DMS 273 treated with DMSO at 0.1 percent for 48 hours (cell line): ENCODE measurements at places on chromosomes 4 and X.
A peak's percentile ranks its signal among the peaks of the same experiment; 100 is the strongest.

- no peak for DNase-seq
These were observed 24.9 kb downstream of the PCDH7 start for GRCh38 chr4:30744957-30745640.

DNA sequence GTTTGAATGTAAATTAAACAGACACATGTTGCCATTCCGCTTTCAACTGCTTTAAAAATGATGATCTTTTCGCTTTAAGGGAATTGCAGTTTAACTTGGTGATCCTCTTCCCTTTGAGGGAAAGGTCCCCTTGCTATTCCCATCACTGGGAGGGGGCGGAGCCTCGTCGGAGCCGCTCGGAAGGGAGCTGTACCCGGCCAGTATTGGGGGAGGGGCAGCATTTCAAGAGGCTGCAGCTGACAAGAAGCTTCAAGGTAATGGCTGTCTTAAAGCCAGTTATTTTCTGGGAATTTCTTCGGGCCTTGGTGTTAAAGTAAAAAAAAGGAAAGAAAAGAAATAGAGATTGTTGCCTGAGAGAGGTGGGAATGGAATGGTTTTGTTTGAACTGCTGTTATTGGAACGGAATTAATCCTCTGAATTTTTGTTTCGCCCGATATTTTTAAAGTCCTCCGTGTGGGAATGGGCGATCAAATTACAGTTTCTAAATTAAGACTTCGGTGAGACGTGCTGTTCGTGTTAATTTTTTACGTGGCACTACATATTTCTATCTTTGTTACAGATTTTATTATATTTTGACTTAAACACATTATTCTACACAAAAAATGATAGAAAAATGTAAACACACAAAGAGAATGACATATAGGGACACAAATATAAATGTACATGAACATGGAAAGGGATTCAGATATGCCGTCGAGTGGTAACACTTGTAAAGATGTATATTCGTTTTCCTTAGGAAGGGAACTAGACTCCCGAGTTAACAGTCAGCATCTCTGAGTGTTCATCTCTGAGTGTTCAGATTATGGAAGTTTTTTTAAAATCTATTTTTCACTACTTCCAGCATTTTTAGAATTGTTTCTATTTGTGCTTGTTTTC is 9.2 kb downstream of the PWWP3B start:
- no peak for DNase-seq

- DNase-seq, result no peak
These were observed 55.5 kb downstream of the LEF1 start for GRCh38 chr4:108113229-108113628.

GRCh38 chr4:7124689-7125442 is 57.0 kb upstream of the GRPEL1 start:
- DNase-seq, result peak; percentile 20

DNA sequence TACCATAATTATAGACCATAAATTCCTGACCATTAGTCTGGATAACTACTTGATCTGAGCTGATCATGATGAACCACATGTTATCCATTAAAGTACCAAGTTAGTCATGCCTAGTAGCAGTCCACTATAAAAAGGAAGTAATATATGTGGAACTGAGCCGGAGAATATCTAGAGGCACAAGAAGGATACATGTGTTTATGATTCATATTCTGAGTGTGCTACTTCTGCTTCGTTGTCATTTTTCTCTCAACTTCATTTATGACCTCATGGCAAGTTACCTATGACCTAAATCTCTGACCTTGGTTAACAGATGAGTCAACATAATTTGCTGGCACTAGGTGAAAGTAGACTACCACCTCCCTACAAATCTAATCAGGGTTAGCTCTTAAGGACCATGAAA is 56.5 kb upstream of the ANKRD17 start:
- DNase-seq, result no peak

DNA sequence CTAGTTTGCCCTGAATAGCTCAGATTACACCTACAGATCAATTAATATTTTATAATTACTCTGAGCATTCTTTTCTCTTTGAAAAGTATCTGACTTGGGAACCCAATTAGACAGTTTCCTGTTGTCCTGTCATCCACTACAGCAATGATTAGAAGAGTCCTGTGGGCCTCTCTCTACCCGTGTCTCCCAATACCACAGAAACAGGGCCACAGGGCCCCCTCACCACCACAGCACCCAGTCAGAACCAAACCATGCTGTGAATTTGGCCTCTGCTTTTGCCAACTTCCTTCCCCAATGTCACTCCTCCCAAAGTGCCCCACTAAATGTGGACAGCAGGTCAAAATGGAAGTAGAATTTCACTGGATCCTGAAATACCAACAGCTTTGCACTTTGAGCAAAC is 10.3 kb downstream of the USP46 start:
- no peak for DNase-seq

DNA sequence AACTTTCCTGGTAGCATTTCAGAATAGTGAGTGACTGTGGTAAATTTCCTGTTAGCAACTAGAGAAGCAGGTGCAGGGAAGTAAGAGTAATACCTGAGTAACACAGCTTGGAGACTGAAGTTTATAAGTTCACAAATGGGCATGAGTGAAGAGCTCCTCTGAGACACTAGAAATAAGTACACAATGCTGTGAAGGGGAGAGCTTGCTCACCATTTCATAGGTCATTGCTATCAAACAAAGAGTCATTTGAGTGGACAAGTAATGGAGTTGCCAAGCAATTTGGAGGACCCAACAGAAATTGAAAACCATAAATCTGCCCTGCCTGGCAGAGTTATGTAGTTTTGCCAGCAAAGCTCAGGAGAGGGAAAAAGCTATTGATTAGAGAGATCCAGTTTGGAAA is 523.6 kb downstream of the TRAM1L1 start:
- DNase-seq, result no peak

GRCh38 chr4:31360786-31361185 is 640.6 kb downstream of the PCDH7 start:
- no peak for DNase-seq

- no peak for DNase-seq
These were observed 282.2 kb upstream of the KLF3 start for GRCh38 chr4:38381788-38382187.

GRCh38 chr4:182190306-182190705 is 52.9 kb upstream of the TENM3 start:
- no peak for DNase-seq

DNA sequence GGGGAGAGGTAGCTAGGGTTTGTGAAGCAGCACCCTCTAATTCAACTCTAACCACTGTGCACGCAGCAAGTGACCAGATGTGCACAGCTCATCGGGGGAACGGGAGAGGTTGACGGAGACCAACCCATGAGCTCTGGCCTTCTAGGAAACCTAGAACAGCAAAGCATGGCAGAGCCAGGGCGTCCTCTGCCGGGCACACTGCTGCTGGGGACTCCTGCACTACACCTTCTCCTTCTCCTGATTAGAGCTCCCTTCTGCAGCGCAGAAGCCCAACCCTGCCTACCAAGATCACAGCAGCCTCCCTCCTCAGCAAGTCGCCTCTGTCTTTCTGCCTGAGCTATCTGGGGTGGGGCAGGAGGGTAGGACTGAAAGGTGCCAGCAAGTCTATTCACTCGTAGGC is 252.3 kb upstream of the PSAPL1 start:
- DNase-seq, result no peak

DNA sequence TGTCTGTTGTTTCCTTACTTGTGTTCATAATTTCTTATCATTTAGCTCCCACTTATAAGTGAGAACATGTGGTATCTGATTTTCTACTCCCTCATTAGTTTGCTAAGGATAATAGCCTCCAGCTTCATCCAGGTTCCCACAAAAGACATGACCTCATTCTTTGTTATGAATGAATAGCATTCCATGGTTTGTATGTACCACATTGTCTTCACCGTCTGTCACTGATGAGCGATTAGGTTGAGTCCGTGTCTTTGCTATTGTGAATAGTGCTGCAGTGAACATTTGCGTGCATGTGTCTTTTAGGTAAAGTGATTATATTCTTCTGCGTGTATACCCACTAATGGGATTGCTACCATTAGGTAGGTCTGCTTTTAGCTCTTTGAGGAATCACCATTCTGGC is 624.3 kb upstream of the EPHA5 start:
- no peak for DNase-seq

DNA sequence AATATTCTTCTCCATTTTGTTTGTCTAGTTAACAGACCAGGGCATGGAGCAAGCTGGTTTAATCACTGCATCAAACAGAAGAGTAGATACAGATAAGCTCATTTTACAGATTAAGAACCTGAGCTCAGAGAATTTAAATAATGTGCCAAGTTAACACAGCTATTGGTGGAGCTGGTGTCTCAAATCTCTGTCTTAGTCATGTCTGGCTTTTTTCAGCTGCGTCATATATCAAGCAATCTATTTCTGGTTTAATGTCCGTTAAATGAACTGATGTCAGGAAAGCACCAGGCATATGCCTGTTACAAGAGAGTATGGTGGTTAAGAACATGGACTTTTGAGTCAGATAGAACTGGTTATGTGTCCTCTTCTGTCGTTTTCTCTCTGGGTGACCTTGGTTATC is 79.8 kb upstream of the ADGRA3 start:
- no peak for DNase-seq

DNA sequence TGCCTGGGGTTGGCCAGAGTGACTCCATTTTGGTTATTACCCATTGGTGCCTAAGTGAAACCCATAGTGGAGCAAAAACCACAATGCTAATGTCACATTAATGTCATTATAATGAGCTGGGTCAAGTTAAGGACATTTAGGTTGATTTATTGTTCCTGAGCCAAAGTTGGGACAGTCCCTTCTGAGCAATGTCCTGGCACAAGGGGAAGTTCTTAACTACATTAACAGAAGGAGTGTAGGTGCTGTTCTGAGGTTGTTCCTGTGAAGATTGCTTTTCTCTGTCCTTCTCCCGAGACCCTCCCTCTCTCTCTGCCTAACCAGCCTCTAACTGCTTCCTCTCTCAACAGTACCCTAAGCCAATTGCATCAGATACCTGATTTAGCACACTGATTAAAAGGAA is 1956.8 kb upstream of the PCDH10 start:
- no peak for DNase-seq

DNA sequence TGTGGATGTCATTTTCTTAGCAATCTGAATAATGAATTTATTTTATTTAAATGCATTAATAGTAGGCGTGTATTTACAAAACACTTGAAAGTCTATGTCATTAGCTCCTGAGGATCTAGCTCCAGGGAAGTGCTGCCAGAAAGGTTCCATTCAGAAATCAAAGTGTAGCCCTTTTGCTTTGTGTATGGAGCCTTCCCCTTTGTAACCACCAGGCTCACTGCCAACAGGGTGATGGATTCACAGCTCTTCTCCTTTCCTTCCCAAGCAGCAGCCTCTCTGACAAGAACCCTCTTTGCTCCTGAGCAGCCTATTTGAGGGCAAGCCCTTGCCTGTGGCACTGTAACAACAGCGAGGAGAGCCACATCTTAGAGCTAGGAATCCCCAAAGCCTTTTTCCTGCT is 286.0 kb upstream of the RASGEF1B start:
- no peak for DNase-seq

DNA sequence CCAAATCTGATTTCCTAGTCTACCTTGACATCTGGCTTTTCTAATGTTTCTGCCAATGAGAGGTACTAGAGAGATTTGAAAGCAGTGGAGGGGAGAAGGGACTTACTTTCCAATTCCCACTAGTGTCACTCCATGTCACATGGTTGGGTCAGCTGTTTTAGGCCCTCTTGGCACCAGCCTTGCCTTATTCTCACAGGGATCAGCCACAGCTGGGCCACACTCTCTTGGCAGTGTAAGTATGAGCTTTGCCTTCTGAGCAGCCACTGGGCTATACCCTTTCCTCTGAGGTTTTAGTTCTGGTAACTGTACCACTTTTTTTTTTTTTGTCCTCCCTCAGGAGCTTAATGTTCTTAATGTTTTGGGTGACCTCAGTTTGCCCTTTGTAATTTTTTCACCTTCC is 10.2 kb upstream of the ADH1C start:
- no peak for DNase-seq

DNA sequence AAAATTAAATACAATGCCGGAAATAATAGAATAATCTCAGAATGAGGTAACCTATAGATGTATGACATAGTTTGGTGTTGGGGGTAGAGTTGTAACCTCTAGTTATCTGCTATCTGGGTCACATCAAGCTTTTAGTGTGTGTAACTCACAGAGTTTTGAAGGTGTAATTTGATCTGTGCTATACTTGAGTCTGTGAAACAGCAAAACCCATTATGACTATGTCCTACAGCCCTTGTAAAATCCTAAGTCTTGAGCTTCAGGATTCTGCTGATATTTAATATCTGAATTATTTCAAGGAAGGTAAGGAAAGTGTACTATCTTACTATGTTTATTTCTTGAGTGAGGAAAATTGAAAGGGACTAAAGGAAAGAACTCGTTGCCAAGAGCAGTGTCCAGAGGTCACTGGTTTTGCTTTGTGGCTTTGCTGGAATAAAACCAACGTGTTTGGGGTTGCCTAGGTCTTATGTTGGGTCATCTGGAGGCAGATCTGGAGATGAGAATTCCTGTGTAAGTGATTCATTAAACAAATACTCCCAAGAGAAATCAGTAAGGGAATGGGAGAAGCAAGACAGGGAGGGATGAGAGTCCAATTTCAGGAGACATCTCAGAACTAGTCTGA is 107.8 kb upstream of the CBLL2 start:
- DNase-seq, result no peak

DNA sequence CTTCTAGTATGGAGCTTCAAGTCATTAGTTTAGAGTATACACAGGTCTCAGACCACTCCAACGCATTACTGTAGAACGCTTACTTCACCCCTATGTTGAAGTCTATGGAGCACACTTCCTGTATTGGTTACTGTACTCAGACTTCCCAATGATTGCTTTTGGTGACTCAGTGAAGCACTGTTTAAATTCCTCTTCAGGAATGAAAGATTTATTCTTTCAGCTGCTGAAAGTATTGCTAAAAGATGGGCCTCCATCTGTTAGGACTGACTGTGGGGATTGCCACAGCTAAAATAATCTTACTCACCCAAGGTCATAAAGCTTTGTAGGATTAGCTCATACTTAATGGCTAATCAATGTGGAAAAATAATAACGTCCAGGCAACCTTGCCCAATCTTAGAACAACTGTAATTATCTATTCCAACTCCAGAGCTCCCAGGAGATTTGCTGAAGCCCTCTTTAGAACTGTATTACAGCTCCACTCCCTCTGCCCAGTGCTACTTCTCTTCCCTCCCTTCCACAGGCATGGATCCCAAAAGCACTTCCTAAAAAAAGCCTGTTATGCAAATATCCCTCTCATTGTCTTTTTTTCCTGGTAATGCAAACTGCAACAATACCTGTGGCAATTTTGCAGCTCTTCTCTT is 281.9 kb upstream of the HS3ST1 start:
- no peak for DNase-seq
